Tibial nerve (tissue), 4 donors: ENCODE measurements at places on chromosomes 4 and X. TPM values are rescaled to one million over a fixed set of nuclear protein-coding genes. Genes with fewer than 3 reads are reported as not detected.

ADAM29 gene
- total RNA-seq = not detected

GRCh38 chr4:172995704-172996103, 172.9 kb upstream of the GALNT7 start:
- no peak overlapping the region for H3K27ac ChIP-seq
- H3K4me1 ChIP-seq = no peaks in the 10 kb centered on the region
- no peaks in the 10 kb centered on the region for H3K36me3 ChIP-seq
- no peak for DNase-seq

DNA sequence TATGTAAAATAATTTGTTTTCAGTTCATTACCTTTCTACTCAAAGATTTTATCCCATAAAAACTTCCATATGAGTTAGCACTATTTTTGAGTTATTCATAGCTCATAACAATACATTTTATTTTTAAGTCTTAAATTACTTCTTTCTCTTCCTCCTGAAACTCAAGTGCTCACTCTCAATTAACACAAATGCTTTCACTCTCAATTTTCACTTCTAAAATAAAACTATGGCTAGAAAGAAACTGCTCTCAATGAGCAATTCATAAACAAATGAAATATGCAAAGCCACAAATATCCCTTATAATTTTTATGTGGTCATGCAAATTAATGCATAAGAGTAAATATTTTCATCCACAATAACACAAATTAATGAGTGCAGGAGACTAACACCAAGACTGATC, 38.8 kb downstream of the MAML3 start:
- no peak for DNase-seq
- H3K27me3 ChIP-seq = no peaks in the 10 kb centered on the region
- H3K27ac ChIP-seq = no peak overlapping the region
- H3K4me3 ChIP-seq = no peak overlapping the region
- no peaks in the 10 kb centered on the region for H3K36me3 ChIP-seq
- peaks cover 8% of the 10 kb centered on the region for H3K4me1 ChIP-seq

- no peaks in the 10 kb centered on the region for H3K36me3 ChIP-seq
- H3K27ac ChIP-seq = peak overlapping the region; percentile 50
- H3K4me1 ChIP-seq = peaks cover 11% of the 10 kb centered on the region
- DNase-seq = peak; percentile 29
Observed at GRCh38 chr4:22515145-22515887, 550 bp downstream of the ADGRA3 start.

DNA sequence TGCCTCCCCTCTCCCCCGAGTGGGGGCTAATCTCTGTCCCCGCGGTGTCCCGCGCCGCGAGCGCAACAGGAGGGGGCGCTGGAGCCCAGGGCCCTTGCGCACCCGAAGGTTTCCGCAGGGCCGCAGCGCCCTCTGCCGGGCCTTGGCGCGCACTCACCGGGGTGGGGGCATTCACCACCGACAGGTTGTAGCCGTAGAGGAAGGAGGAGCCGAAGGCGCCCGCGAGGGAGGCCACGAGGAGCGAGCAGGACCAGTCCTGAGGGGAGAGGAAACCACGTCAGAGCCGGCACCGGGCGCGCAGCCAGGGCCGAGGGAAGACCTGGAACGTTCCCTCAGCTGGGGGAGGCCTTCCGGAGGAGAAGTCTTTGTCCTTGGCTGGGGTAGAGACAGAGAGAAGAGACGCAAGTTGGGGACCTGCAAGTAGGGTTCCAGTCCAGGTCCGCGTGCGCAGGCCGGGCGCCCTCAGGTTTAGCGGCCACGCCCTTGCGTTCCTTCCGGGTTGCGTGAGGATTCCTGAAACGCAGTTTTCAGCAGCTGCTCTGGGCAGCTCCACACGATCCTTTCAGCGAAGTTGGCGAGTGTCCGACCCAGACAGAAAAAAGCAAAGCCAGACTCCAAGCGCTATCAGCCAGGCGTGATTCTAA, 2.4 kb downstream of the SLC2A9 start:
- H3K4me1 ChIP-seq = peaks cover 11% of the 10 kb centered on the region
- peak overlapping the region; percentile 50 for H3K4me3 ChIP-seq
- peak overlapping the region; percentile 92 for H3K27ac ChIP-seq
- H3K36me3 ChIP-seq = no peaks in the 10 kb centered on the region
- no peaks in the 10 kb centered on the region for H3K27me3 ChIP-seq

GRCh38 chr4:112213091-112213490, 18.5 kb upstream of the AP1AR start:
- H3K27ac ChIP-seq = no peak overlapping the region
- H3K36me3 ChIP-seq = no peaks in the 10 kb centered on the region
- no peaks in the 10 kb centered on the region for H3K27me3 ChIP-seq

- H3K27me3 ChIP-seq = no peaks in the 10 kb centered on the region
- DNase-seq = no peak
- H3K4me1 ChIP-seq = no peaks in the 10 kb centered on the region
- H3K36me3 ChIP-seq = no peaks in the 10 kb centered on the region
- no peak overlapping the region for H3K27ac ChIP-seq
- no peak overlapping the region for H3K4me3 ChIP-seq
Observed at GRCh38 chr4:26566133-26566532, 17.8 kb upstream of the TBC1D19 start.

DNA sequence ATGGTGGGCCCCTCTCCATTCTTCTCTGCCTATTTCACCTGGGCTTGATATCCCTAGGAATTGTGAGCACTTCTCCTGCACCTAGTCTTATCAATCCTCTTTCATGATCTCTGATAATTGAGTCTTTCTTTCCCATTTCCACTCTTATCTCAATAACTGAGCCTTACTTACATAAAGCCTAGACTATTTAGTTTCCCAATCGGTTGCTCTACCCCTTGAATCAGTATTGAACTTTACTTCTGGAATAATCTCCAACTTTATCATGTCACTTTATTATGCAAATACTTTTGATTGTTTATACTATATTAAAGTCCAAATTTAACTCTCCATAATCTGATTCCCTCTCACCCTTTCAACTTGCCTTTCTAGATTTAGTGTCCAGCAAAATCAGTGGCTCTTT, 222.7 kb downstream of the SPRY1 start:
- H3K4me3 ChIP-seq = no peak overlapping the region
- no peak for DNase-seq
- no peaks in the 10 kb centered on the region for H3K36me3 ChIP-seq
- no peaks in the 10 kb centered on the region for H3K27me3 ChIP-seq
- no peak overlapping the region for H3K27ac ChIP-seq

DNA sequence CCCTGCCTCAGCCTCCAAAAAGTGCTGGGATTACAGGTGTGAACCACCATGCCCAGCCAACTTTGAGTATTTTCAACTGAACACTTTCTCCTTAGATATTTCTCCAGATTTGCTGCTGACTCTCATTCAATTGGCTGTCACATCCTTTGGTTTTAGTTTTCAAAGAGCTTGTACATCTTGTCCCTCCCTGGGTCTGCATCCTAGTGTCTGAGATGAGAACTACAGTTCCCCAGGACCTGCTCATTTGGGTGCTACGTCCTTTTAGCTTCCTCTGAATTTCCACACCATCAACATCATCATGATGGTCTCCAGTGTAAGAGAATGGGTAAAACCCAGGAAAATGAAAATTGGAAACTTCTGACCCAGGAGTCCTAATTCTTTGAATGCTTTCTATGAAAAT, 312.9 kb downstream of the NLGN4X start:
- no peaks in the 10 kb centered on the region for H3K27me3 ChIP-seq
- no peak overlapping the region for H3K27ac ChIP-seq
- no peak for DNase-seq
- no peaks in the 10 kb centered on the region for H3K36me3 ChIP-seq
